ENCODE measurements at places on chromosomes 1 and 21. TPM values are rescaled to one million over a fixed set of nuclear protein-coding genes. Genes with fewer than 3 reads are reported as not detected.

- DNase-seq = peak; percentile 48
Measured at GRCh38 chr1:163528710-163529348, 207.1 kb downstream of the NUF2 start.

DNA sequence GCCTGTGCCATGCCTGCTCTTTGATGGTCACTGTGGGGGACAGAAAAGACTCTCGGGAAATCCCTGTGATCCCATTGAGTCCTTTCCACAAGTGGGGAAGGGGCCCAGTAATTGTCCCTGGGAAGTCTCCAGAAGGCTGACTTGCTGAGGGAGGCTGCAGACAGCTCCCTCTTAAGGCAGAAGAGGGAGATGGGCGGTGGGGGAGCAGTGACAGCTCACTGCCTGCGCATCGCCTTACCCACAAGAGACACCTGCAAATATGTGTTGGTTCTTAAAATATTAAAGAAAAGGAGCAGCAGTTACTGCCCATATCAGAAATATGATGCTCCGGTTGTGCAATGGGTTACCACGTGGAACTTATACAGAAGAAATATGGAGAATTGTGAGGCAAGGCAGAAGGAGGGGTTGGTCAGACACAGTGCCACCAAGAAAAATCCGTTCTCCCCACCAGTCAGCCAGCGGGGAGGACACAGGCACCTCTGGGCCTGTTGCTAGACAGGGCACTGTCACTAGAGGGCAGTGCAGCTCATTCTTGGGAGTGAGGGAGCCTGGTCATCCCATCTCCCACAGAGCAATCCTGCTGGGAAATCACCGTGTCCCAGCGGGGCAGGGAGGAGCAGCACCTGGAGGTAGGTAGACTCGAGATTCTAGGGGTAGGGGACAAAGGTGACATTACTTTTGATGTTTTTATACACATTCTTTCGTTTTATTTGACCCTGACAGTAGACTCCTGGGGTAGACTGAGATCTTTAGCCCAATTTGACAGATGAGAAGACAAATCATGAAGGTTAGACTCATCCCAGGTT lies 6.9 kb upstream of the CAMK1G start:
- DNase-seq = peak; percentile 72

DNA sequence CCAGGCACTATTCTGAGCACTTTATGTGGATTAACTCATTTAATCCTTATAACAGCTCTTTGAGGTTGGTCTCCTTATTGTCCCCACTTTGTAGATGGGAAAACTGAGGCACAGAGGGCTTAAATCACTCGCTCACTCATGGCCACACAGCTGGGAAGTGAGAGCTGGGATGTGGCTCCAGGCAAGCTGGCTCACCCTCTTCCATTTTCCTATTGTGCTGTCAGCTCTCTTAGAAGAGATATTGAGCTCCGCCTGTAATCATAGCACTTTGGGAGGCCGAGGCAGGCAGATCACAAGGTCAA lies 3.8 kb upstream of the COL8A2 start:
- no peak for DNase-seq

DNA sequence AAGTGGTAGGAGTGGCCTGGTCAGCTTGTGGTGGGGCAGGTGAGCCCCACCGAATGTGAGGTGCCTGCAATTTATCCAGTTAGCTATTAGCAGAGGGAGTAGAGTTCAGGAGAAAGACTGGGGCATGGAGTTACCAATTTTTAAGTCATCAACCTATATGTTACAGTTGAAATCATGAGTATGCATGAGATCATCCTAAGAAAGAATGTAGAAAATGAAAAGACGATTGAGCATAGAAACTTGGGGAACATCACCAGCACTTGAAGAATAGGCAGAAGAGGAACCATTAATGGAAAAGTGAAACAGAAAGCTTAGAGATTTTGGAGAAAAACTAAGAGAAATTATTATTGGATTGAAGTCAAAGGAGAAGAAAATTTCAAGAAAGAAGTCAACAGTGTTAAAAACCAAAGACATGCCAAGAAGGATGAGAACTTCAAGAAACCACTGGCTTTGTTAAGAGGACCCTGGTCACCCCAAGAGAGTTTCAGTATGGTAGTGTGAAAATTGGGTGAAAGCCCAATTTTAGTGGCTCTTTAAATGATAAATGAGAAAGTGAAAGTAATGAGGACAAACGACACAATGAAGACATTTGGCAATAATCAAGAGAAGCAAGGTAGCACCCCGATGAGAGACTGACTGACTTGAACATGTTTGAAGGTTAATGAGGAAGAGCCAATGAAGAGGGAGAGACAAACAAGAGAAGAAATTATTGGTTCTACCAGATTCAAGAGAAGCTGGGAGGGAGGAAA lies 36.7 kb downstream of the DNASE2B start:
- no peak for DNase-seq

DNA sequence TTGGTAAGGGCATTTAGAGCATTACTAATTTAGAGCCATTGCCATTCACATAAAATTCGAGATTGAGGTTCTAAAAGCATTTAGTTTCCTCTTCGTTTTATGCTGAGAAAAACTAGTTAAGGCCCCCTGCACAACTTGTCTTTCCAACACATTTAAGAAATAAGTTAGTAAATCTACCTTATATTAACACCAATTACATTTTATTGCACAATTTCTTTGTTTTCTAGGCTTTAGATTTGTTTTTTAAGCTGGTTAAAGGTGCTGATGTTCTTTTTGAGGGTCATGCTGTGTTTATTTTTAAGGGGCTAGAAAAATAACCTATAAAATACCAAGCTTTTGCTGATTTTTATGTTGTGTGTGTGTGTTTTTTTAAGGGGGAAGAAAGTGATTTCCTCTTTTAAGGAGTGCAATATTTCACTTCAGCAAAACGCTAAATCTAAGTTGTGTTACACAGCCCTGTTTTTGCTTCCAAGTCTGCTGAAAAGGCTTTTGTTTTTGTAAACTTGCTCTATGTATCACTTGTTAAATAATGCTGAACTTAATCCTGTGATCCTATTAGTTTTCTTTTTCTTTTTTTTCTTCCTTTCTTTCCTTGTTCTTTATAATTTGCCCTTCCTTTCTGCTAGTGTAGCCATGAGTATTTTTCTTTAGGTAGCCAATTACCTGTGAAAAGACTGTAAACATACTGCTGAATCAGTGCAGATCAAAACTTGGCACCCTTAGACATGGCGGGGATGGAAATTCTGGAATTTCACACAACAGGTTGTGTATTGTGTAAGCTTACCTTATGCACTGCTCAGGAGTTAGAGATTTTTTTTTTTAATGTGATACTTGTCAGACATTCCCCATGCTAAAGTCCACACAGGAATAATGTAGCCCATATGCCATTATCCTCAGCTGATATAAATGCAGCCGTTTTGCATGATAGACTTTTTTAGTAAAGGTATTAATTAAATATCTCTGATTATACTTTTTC lies 1.5 kb downstream of the CEPT1 start:
- peak; percentile 3 for DNase-seq

DNA sequence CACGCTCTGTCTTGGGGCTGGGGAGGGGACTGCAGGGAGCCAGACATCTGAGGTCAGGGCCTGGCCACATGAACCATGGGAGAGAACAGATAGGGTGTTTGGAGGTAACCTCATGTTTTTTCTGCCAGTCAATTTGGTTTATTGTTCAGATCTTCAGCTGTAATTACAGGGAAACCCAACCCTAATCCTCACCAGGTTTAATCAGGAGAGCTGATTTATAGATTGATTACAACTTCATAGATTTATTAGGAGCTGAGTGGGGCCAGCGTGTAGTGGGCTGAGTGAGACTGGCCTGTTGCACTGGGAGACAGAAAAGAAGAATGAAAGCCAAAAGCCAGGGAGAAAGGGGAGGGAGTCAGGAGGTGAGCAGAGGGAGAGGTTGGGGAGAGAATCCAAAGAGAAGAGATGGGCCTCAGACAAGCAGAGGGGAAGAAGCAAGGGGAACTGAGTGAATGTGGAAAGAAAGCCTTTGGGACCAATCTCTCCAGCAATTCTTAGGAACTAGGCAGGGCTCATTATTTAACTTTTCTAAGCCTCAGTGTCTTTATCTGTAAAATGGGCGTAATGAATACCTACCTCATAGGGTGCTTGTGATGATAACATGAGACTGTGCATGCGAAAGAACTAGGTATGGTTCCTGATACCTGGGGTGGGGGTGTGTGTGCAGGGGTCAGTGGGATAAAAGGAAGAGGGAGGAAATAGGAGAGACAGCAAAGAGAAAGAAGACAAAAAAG lies 17.0 kb upstream of the STUM start:
- no peak for DNase-seq

GRCh38 chr1:36561361-36561724 lies 78.6 kb upstream of the CSF3R start:
- no peak for DNase-seq

- no peak for DNase-seq
Measured at GRCh38 chr1:216113181-216113580, 310.1 kb downstream of the USH2A start.

DNA sequence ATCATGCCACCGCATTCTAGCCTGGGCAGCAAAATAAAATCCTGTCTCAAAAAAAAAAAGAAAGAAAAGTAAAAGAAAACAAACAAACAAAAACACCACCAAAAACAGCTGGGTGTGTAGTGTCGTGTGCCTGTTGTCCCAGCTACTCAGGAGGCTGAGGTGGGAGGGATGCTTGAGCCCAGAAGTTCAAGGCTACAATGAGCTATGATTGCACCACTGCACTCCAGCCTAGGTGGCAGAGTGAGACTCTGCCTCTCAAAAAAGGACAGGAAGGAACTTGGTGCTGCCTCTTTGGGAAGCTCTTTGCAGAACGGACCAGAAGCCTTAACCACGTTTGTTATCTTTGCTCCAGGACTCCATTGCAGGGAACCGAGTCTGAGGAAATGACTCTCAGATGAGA lies 11.0 kb downstream of the KIF17 start:
- no peak for DNase-seq

DNA sequence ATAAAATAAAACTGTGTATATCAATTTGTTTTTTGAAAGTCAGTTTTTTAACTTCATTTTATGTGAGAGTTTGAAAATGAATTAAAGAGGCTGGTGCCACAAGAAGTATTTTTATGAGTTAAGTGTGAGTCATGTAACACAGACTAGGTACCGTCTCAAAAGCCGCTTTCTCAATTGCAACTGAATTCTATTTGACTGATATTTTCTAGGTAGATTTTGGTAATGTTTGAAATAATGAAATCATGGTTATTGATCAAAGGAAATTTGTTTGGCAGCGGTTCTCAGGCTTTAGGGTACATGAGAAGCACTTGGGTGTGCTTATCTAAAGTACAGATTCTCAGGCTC lies 4.6 kb downstream of the SNX27 start:
- no peak for DNase-seq

DNA sequence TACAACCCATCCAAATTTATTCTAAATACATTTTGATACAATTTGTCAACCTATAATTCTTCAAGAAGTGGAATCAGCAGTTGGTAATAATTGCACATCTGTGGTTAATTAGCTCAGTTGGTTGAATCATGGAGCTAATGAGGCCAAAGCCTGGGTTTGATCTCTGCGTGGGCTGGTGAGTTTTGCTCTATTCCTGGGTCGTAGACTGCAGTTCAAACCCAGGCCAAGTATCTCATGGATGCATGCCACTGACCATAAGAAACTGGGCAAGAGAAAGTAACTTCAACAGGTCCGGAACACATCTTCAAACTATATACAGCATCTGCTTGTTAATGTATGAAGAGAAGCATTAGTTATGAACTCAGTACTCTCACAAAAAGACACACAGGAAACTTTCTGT lies 779.7 kb downstream of the USP25 start:
- DNase-seq = no peak

DNA sequence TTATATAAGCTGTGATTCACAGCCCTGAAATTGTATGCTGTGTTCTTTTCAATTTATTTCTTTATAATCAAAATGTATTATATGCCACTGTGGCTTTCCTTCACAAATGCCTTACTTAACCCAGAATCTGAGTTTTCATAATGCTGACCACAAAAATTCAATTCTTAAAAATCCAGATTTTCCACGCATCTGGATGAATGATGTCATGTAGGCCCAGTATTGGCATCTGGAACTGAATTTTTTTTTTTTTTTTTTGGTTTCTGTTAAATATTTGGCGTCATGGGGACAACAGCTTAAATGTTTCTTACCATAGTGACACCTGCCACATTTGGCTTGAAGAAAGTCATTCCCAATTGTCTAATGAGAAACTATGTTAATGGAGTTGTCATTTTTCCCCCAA lies 296.8 kb downstream of the TM2D1 start:
- DNase-seq = no peak

GRCh38 chr1:47679301-47679791 lies 241.5 kb downstream of the FOXD2 start:
- no peak for DNase-seq

- DNase-seq = no peak
Measured at GRCh38 chr1:163187849-163188248, 14.9 kb downstream of the RGS5 start.

- DNase-seq = no peak
Measured at GRCh38 chr1:18139198-18139981, 31.8 kb downstream of the IGSF21 start.

DNA sequence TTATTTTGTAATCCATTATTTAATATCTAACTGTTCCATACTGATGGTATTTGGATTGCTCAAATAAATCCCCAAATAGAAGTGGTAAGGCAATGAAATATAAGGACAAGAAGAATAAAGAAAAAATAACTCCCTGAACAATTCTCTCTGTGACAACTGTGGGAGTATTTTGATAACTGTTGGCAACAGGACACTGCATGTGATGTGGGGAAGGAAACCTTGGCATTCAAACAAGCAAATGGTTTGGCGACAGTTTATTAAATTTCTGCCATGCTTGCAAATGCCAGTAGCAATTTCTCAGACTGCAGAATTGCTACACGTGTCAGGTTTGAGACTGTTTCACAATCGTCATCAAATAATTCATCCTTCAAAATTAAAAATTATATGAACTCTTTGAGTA lies 8.6 kb upstream of the MRPL39 start:
- DNase-seq = no peak

DNA sequence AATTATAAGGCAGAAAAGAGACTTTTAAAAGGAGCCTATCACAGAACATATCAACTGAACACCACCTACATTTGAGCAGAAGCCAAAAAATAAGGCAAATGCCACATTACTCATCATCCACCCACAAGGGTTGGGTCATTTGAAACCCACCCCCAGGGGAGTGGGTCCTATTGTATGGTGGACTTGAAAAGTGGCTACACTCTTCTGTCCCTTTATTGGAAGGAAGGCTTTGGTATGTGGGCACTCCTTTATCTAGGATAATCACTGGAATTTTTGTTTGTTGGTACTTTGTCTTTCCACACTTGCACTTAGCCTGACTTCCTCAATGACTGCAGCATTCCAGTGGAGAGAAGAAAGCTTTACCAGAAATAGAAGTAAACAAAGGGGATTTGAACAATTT lies 157.2 kb upstream of the COL11A1 start:
- DNase-seq = no peak

DNA sequence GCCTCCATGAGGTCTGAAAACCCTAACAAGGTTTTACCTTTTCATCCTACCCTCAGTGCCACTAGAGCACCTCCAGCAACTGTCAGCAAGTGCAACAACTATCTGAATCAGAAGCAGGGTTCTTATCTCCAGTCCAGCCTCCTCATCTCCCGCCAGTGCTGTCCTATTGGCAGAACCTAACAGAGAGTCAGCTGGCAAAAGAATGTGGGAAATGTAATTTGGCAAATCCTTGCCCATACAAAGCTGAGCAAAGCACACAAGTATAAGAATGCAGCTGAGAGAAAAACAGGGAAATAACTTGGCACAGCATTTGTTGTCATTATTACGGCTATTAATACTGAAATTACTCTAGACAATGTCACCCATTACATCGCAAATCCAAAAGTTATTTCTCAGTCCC lies 124.2 kb downstream of the ATP6V1G3 start:
- DNase-seq = peak; percentile 48

The CD101 gene
- 0.04 TPM for polyA plus RNA-seq

The ADAM30 gene
- not detected for polyA plus RNA-seq

The VASH2 gene
- polyA plus RNA-seq = 0.30 TPM

The VCAM1 gene
- 1.8 TPM for polyA plus RNA-seq

The MAP3K7CL gene
- 6.1 TPM for polyA plus RNA-seq

The SPRR2E gene
- not detected for polyA plus RNA-seq

The TCP10L gene
- 0.07 TPM for polyA plus RNA-seq

The PPIAL4G gene
- not detected for polyA plus RNA-seq
